ENCODE measurements at places on chromosomes 1 and 21. TPM values are rescaled to one million over a fixed set of nuclear protein-coding genes. Genes with fewer than 3 reads are reported as not detected.

DNA sequence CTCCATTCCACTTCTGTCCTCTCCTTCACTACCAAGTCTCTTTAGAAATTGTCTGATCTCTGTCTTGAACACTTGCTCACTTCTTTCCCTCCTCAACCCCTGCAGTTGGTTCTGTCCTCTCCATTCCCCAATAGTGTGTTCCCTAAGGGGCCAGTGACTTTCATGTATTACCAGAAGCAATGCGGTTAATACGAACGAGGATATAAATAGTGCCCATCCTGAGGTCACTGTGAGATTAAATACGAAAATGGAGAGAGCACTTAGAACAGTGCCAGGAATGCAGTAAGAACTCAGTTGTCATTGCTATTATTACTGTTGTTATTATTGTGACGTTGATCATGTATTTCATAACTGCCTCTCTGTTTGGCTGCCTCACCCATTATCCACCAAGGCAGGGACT is 53.0 kb upstream of the ARTN start:
- no peak for DNase-seq

DNA sequence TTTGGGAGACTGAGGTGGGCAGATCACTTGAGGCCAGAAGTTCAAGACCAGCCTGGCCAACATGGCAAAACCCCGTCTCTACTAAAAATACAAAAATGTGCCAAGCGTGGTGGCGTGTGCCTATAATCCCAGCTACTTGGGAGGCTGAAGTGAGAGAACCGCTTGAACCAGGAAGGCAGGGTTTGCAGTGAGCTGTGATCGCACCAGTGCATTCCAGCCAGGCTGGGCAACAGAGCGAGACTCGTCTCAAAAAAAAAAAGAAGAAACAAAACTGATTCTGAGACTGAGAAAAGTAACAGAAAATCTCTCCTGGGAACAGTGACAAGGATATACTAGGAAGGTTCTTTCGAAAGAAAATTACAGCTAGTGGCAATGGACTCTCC is 20.9 kb downstream of the USP48 start:
- DNase-seq = no peak

GRCh38 chr1:221809091-221810029 is 67.5 kb upstream of the DUSP10 start:
- no peak for DNase-seq

- DNase-seq = no peak
These were observed 1.4 kb upstream of the EPHB2 start for GRCh38 chr1:22709227-22709626.

DNA sequence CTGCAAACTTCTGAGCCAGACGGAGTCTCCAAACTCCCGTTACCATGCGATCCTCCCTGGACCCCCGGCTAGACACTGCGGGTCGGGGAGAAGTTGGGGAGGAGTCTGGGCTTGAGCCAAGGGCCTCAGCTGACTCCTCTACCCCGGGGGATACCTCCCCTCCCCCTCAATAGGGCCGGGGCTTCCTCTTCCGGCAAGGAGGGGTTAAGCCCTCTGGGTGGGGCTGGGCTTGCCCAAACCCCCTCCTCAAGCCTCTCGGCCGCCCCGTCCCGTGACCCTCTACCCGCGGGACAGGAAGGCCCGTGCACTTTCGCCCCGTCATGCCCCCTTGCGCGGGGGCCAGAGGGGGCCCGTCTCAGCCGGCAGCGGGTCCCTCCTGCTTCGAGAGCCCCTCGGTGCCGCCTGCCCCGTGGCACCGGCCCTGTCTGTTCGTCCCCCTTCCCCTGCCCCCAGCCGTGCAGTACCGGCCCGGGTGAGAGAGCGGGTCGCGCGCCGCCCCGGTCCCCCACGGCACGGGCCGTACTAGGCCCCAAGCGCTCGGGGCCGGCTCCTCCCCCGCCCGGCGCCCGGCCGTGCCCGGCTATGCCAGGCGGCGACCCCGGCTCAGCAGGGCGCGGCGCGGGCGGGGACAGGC is 652 bp downstream of the ARL8A start:
- no peak for DNase-seq

GRCh38 chr1:101284021-101284420 is 47.2 kb downstream of the S1PR1 start:
- DNase-seq = no peak

DNA sequence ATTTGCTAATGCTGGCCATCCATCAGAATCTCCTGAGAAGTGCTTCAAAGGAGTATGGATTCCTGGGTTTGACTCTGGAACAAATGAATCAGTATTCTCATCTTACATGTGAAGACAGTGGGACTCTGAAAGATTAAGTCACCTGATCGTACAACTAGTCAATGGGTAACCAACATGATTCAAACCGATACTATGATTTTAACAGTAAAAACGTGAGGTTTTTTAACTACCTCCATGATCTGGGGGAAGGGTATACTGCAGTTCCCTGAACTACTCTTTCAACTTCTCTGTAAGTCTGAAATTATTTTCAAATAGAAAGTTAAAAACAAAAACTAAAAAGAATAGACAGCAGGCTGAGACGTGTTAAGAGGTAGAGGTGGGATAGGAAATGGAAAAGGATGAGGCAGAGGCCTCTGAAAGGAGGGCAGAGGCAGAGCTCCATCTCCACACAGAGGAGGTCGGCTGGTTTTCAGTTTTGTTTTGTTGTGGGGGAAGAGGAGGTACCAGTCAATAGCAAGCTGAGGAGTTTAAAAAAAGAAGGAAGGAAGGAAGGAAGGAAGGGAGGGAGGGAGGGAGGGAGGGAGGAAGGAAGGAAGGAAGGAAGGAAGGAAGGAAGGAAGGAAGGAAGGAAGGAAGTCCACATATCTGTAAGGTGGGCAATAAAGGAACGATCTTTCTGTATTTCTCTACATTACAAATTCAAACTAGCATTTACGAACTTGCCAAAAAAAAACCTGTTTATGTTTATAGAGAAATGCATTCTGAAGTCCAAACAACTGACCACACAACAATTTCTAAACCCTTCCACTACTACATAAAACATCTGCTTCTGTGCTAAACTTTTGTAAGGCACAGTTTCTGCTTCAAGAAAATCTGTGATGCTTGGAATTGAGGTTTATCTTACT is 213.1 kb downstream of the RERE start:
- no peak for DNase-seq

- no peak for DNase-seq
These were observed 27.2 kb downstream of the NUAK2 start for GRCh38 chr1:205294175-205294917.

DNA sequence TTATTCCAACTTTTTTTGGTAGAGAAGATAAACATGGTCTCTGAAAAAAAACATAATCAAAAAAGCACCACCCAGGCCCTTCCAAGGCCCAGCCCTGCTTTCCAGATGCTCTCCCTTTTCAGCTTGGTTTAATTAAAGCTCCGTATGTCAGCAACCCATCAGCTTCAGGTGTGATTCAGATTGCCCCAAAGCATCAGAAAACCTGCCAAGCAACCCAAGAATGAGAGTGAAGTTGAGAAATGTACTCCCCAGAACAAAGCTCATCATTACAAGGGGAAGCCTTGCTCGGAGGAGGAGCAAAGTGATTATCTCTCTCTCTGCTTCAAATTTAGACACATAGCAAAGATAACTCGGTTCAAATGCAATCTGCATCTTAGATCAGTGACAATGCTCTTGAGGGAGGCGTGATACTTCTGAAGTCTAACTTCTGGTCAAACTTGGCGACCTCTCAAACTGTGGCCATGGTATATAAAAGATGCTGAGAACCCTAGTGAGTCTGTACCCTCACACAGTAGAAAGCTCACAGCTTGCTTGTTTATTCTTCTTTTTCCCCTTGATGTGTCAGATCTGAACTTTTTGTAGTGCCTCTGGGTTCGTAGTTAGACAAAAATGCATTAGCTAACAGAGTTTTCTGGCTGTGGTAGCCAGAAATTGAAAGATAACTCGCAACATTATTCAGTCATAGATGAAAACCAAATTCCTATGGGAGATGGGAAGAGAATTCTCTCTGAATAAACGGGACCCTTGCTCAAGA is 63.3 kb upstream of the ZC3H11B start:
- DNase-seq = no peak

GRCh38 chr1:162502077-162502476 is 4.5 kb downstream of the UHMK1 start:
- no peak for DNase-seq

DNA sequence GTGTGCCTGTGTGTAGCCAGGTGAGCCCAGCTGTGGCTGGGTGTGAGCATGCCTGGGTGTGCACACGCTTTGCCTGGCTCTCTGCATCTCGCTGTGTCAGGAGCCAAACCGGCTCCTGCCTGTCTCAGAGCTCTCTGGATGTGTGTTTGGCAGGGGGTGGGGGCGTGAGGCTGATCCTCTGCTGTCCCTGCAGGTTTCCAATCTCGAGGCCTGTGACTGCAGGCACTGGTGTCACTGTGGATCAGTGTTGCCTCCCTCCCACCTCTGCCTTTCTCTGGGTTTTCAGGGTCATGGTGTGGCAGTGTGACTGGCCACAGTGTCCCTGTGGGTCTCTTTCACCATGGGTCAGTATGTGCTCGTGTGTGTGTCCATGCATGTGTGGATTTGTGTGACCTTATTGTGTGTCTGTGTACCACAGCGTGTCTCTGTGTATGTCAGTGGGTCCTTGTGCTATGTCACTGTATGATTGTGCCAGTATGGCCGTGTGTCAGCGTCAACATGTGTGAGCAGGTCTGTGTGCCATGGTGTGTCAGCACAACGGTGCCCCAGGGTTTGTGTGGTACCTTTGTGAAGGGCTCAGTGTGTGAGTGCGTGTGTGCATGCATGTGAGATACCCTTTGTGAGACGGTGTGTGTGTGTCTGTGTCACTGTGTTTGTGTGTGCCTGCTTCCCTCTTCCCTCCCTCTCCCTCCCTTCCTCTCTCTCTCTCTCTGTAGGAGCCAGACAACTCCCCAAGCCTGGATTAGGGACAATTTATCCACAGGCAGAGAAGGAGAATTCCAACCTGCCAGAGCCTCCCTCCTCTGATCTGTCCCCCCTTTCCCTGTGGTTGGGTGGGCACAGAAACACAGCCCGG is 43.4 kb downstream of the AHDC1 start:
- no peak for DNase-seq

DNA sequence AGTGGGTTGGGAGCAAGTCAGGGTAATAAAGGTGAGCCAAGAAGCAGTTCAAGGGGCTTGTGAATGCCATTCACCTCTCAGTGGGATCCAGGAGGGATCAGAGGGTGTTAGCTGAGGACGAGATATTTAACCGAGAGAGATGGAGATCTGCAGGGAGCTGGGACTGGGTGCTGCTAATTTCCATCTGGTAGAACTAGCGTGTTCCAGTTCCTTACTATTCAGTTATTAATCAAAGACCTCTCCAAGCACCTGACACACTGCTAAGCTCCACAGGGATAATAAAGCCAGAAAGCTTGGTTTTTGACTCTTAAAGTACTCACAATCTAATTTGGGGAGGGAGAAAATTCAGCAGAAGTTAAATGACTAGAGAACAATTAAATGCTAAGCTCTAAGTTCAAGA is 57.7 kb downstream of the ALG14 start:
- no peak for DNase-seq

DNA sequence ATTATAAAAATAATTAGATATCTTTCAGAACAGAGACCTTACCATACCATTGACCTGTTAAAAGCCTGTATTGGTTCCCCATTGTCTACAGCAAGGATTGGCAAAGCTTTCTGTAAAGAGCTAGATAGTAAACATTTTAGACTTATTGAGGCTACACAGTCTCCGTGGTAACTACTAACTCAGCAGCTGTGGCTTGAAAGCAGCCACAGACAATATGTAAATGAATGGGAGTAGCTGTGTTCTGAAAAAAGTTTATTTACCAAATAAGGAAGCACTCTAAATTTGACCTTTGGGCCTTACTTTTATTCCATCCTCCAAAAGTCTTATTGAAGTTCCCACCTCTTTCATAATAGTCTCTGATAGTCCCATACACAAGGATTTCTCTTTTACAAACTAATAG is 39.7 kb downstream of the NUP210L start:
- no peak for DNase-seq

DNA sequence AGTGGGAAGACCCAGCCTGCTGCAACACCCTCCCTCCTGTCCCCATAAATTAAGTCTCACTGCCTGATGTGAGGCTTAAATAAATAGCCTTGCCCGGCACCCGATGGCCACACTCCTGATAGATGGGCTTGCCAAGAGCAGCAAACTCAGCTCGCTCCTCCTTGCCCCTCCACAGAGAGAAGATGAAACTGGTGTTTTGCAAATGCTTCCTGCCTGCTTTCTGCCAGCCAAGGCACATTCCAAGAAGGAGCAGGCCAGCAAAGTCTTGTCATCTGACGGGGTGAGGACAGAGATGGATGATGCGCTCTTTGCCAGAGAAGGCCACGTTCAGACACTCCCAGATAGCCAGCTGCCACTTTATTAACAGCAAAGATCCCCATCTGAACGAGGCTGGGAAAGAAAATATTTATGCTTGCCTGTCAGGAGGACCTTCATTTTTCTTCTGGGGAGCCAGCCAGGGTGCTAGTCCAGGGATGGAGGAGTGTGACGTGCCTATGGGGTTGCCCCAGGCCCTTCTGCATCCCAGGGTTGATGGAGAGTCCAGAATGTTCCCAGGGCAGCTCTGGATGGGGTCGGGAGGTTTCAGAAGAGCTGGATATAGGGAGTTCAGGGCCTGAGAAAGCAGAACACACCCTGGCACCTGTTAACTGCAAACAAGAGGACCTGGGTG is 265.4 kb downstream of the FOXD2 start:
- DNase-seq = no peak

- DNase-seq = no peak
These were observed 33.6 kb downstream of the CC2D1B start for GRCh38 chr1:52332411-52332810.

DNA sequence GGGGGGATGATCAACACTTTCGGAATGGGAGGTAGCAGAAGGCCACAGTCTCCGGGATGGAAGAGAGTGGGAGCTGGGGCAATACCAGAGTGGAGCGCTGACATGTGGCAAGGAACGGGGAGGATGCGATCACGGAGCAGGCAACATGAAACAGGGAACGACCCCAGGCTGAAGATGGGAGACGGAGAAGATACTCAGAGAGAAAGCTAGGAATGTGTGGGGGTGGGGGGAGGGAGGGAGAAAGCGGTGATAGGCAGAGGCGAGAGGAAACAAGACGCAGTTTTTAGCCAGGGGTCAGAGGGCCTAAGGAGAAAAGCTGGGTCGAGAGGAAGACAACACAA is 577 bp downstream of the RAB3GAP2 start:
- no peak for DNase-seq

GRCh38 chr1:202760589-202760988 is 47.6 kb downstream of the KDM5B start:
- DNase-seq = no peak

- no peak for DNase-seq
These were observed 21.1 kb upstream of the EPHB2 start for GRCh38 chr1:22689505-22689904.

C1orf87 gene
- not detected for total RNA-seq

SLC35F3 gene
- 0.32 TPM for total RNA-seq

CHIA gene
- total RNA-seq = not detected

DNASE2B gene
- not detected for total RNA-seq

NBPF6 gene
- not detected for total RNA-seq

All from urinary bladder (tissue), 4 donors.